Aorta (tissue), 5 donors: ENCODE measurements at places on chromosomes 5 and 9. TPM values are rescaled to one million over a fixed set of nuclear protein-coding genes. Genes with fewer than 3 reads are reported as not detected.

DNA sequence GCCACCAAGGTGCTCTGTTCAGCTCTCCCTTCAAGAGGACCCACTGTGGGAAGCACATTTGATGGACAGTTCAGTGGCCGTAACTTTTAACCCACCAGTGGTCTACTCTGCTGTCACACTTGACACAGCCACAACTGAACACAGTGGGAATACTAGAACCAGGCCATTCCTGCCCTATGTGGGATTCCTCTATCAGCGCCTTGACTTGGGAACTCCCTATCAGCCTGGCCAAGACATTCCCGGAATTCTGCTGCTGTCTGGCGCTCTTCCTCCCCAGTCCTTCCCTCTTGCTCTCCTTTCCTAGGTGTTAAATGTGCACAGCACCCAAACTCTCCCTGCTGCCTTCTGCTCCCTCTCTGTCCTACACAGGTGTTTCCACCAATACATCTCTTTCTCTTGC is 23.1 kb upstream of the SH3PXD2B start:
- DNase-seq, result no peak

- DNase-seq, result no peak
Measured at GRCh38 chr5:93304456-93305250, 276.4 kb downstream of the NR2F1-AS1 start.

DNA sequence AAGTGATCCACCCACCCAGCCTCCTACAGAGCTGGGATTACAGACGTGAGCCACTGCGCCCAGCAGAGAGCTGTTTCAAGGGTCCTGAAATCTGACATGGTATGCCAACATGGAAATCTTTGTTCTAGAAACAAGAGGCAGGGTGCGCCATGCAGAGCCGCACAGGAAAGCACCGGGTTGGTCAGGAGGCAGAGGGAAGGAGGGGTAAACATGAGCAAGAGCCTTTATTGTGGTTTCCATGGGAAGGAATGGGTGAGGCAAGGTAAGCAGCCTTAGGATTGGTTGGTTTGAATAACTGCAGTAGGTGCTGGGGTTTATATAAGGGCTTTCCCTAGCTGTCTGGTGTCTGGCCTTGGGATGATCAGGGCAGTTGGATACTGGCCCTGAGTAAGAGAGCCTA is 5.5 kb upstream of the EXOSC2 start:
- no peak for DNase-seq

FOXD4 gene
- not detected for total RNA-seq

MARCHF11 gene
- not detected for total RNA-seq
